ENCODE measurements at places on chromosomes 3 and 15. TPM values are rescaled to one million over a fixed set of nuclear protein-coding genes. Genes with fewer than 3 reads are reported as not detected.

DNA sequence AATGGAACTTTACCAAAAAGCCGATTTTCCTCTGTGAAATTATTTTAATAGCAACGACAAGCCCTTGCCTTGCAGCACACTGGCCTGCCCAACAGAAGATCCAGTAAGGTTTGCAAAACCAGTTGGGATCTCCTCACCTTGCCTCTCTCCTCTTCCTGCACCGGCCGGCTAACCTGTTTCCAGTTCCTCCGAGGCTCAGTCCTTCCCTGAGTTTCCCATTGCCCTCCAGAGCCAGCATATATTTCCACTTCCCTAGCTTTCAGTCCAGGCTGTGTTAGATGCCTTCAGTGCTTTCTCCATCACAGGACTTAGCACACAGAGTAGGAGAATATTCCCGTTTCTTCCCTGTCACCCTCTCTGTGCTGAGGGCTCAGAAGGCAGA lies 60.3 kb downstream of the NOX5 start:
- no peak for DNase-seq
- no peaks in the 10 kb centered on the region for H3K27me3 ChIP-seq
- H3K4me1 ChIP-seq: peaks cover 8% of the 10 kb centered on the region
- no peaks in the 10 kb centered on the region for H3K36me3 ChIP-seq
- no peak overlapping the region for H3K4me3 ChIP-seq

Gene ASB14
- total RNA-seq: not detected

- no peaks in the 10 kb centered on the region for H3K36me3 ChIP-seq
- H3K4me1 ChIP-seq: no peaks in the 10 kb centered on the region
- no peak overlapping the region for H3K27ac ChIP-seq
- DNase-seq: no peak
These were observed 156.5 kb downstream of the CADPS start for GRCh38 chr3:62718515-62719320.

- no peaks in the 10 kb centered on the region for H3K36me3 ChIP-seq
- H3K4me3 ChIP-seq: no peak overlapping the region
- H3K4me1 ChIP-seq: no peaks in the 10 kb centered on the region
- no peaks in the 10 kb centered on the region for H3K27me3 ChIP-seq
- DNase-seq: no peak
These were observed 134.8 kb upstream of the MB21D2 start for GRCh38 chr3:193052354-193053045.

- H3K27ac ChIP-seq: no peak overlapping the region
- no peak overlapping the region for H3K4me3 ChIP-seq
- no peaks in the 10 kb centered on the region for H3K36me3 ChIP-seq
- DNase-seq: no peak
- no peaks in the 10 kb centered on the region for H3K27me3 ChIP-seq
These were observed 31.8 kb downstream of the SLC7A14 start for GRCh38 chr3:170553788-170554757.
